ENCODE measurements at places on chromosomes 11 and 22.
A peak's percentile ranks its signal among the peaks of the same experiment; 100 is the strongest.

GRCh38 chr11:123046473-123047259 is 15.3 kb downstream of the HSPA8 start:
- no peak for DNase-seq

DNA sequence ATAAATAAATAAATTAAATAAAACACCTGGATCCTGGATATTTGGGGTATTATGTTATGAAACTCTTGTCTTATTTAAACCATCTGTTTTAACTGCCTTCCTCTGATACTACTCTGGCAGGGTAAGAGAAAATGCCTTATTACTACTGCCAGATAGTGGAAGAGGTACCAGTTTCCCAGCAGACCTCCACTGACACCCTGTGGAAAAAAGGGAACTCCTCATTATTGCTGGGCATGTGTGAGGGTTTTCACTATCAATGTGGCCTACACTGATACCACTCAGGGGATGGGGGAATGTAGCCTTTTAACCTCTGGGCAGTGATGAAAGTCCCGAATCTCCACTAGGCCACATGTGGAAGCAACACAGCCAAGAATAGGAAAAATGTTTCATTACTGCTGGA is 121.0 kb downstream of the LUZP2 start:
- no peak for DNase-seq

- no peak for DNase-seq
Measured at GRCh38 chr22:29693161-29693560, 26.6 kb upstream of the CABP7 start.

DNA sequence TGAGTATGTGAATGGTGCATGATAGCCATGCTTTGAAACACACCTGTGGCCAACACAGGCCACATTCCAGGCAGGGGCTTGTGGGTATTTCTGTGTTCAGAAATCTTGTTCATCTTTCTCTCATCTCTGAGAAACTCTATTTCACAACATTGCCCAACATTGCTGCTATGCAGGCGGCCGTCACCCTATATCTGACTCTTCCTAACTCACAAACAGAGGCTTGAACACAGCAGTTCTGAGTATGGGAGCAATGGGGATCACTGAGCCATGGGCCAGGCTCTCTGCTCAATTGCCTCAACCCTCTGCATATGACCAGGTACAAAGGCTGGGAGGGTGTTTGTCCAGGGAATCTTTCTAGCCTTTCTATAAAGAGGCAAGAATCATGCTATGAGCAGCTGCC is 259.9 kb downstream of the BUD13 start:
- no peak for DNase-seq

GRCh38 chr11:70857894-70858293 is 394.5 kb downstream of the SHANK2 start:
- no peak for DNase-seq

DNA sequence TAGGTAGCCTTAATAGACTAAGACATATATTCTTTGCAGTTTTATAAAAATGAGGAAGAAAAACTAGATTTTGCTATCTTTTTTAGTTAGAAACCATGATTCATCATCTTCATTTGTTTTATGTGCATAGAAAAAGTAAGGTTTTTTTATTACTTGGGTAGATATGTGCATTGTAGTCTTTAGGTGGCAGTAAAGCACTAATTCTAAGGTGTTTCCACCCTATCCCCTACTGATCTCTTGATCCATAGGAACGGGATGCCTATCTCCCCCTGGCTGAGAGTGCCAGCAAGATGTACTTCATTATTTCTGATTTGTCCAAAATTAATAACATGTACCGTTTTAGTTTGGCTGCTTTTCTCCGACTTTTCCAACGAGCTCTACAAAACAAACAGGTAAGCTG is 148.1 kb downstream of the DYNC2H1 start:
- DNase-seq: peak; percentile 12

GRCh38 chr11:86917589-86917988 is 37.6 kb downstream of the FZD4 start:
- no peak for DNase-seq

- DNase-seq: no peak
Measured at GRCh38 chr11:32659672-32660071, 76.0 kb downstream of the EIF3M start.

GRCh38 chr22:29641042-29641699 is 37.7 kb downstream of the NF2 start:
- no peak for DNase-seq

DNA sequence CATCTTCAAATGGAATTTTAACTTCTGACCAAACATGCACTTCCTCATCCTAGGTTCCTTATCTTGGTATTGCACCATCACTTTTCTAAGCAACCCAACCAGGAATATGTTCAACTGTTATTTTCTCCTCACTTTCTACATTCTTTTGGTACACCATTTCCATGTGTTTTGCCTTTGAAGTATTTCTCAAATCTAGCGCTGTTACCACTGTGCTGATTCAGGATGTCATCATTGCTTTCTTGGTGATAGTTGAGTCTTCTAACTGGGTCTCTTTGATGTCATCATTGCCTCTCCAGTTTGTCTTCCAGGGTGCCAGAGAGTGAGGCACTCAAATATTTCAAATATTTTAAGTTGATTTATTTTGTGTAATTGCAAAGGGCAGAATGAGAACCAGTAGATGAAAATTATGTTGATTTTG is 47.5 kb downstream of the HORMAD2 start:
- DNase-seq: no peak

- DNase-seq: no peak
Measured at GRCh38 chr11:35058669-35059434, 80.1 kb upstream of the CD44 start.
